ENCODE measurements at places on chromosomes 3 and 15.

- no peak for DNase-seq
Measured at GRCh38 chr15:65041787-65042186, 3.4 kb upstream of the SLC51B start.

GRCh38 chr3:8817486-8817885, 48.1 kb upstream of the OXTR start:
- DNase-seq, result no peak

- no peak for DNase-seq
Measured at GRCh38 chr3:100029689-100030088, 84.6 kb downstream of the FILIP1L start.

GRCh38 chr15:80561500-80561899, 133.6 kb upstream of the ABHD17C start:
- no peak for DNase-seq

DNA sequence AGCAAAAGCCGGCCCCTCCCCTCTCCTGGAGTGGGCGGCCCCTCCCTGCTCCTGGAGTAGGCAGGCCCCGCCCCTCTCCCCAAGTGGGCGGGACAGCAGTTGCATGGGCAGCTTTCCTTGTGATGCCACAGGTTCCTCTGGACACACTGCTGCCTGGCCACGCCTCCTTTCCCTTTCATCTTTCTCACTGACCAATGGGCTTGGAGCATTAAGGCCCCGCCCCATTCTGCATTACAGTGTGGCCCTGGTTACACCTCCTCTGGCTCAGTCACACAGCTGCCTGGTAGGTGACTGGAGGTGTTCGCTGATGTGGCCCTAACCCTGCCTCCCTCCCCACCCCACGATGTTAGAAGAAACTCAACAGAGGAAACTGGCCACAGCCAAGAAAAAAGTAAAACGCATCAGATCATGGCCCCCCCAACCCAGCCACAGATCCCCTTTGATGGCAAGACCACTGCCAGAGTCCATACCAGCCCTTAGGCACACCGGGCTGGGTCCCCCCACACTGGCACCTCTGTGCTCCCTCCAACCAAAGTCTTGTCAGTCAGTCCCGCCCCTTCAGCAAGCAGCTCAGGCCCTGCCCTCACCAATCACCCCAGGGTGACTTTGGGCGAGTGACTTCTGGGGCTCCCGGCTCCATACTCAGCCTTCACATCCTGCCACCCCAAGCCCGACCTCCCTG, 84.3 kb downstream of the ADAMTS7 start:
- DNase-seq, result no peak

DNA sequence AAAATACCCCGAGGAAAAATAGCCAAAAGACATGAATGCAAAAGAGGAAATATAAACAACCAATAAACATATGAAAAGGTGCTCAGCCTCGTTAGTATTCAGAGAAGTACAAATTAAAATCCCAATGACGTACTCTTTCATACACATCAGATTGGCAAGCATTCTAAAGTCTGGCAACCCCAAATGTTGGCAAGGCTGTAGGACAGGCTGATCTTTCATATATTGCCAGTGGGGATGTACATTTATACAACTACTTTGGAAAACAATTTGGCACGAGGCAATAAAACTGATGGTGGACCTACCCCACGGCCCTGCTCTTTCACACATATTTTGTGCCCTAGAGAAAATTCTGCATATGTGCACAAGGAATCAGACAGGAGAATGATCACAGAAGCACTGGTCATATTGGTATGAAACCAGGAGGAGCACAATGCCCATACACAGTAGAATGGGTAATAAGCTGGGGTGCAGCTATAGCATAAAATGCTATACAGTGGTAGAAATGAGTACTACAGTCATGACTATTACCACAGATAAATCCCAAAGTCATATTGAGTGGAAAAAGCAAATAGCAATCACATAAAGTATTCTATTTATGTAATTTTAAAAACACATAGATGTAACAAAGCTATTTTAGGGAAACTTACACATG, 176.0 kb upstream of the SLC24A5 start:
- no peak for DNase-seq

- no peak for DNase-seq
Measured at GRCh38 chr15:90018216-90018831, 17.2 kb downstream of the ZNF710 start.

- DNase-seq, result no peak
Measured at GRCh38 chr3:112333381-112334317, 693 bp downstream of the CD200 start.

DNA sequence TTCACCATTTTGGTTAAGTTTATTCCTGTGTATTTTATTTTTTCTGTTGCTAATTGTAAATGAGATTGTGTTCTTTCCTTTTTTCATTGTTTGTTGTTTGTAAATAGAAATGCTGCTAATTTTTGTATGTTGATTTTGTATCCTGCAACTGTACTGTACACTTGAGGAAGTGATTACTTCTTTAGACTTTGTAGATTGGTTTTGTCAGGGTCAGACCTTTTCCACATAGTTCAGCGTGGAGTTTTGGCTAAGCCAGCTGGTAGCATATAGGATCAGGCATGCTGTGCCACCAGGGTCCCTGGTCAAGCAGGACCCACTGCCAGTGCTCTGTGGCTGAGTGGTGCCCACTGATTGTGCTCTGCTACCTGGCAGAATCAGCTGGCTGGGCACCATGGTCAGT, 80.1 kb downstream of the CD200 start:
- DNase-seq, result no peak

All from KG1 (cell line).